Anterior cingulate cortex (tissue), 58 donors: ENCODE measurements at places on chromosomes 7 and 10.

- no peak for DNase-seq
Observed at GRCh38 chr10:116836083-116836482, 13.2 kb upstream of the ENO4 start.

DNA sequence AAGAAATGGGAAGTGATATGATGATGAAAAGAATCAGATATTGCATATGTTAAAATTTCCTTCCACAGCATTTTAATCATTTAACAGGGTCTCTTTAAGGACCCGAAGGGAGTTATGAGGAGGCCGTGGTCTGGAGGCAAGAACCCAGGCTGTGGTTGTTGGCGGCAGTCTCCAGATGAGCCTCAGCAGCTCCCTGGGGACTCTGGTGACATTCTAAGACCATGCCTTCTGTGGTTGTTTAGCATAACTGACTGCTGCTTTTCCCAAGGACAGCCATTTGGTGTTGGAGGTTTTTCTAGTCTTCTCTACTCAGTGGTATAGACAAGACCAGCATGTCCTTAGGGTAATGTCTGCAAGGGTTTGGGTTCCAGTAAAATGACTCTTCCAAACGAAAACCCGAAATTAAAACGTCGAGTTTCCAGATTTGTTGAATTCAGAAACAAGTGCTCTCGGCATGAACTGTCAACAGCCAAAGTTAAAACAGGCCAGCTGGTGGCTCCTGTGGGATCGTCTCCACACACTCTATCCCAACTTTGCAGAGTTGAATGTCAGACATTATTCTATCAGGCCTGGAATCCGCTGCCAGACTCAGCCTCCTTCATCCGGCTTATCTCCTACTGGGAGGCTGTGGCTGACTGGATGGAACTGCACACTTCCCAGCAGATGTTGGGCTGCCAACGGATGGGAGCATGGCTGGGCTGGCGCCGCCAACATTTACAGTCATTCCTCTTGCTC lies 183.1 kb downstream of the TAX1BP1 start:
- no peak for DNase-seq

DNA sequence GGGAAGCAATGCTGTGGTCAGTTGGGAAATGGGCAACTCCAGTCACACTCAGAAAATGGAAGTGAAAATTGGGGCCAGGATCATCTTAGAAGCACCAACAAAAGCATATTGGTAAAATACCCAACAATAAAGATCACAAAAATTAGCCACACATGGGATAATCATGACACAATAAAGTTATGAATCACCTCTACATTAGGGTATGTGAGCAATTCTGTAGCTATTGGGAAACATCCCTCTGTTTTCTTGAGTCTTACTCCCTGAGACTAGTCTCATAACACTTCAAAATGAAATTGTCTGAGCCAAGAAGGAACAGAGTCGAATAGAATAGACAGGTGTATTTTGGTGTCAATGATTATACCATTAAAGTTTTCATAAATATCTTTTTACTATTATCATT lies 178.3 kb downstream of the DYNC1I1 start:
- DNase-seq = no peak

DNA sequence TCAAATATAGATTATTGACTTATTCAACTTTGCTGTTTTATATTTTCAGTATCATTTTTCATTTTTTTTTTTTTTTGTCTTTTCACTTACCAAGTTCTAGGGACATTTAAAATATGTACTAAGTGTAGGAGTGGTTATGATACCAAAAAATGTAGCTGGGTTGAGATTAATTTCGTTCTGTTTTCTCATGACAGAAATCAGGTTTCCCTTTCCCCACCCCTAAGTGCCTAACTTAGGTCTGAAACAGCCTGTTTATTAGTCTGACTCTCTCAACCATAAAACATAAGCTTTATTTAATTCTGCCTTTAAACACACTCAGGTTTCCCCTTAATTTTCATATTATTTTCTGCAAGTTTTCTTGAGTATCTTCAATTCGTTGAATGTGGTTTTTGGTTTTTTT lies 22.1 kb downstream of the TMEM106B start:
- DNase-seq = no peak

DNA sequence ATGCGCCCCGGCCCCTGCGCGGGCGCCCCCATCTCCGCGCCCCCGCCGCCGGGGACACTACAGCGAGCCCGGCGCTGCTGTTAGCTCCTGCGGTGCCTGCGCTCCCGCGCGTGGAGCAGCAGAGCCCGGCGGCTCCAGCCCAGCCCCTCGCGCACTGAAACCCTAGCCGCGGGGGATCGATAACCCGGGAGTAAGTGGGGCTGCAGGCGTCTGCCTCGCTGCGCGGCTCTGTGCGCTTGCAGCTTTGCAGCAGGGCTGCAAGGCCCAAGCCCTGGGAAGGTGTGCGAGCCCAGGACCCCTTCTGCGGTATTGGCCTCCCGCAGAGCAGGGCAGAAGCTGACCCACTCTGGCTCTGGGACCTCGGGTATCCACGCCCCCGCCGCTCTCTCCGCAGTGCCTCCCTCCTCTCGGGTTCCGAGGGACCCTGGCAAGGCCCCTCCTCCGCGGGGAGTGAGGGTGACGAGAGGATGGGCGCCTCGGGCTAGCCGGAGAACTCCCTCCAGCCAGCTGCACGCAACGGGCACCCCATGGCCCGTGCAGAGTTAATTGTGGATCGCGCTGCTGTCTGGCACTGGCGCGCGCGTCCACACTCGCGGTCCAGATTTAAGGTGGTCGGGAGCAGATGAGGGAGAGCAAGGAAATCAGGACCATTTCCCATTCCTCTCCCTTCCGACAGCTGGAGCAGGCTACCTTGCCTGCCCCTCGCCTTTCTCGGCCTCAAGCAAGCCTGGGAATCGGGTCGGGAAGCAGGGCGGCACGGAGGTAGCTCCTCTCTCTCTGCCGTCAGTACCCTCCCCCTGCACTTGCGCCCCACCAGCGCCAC lies 2.1 kb downstream of the SHH start:
- DNase-seq = no peak
